ENCODE measurements at places on chromosomes 16 and 17. TPM values are rescaled to one million over a fixed set of nuclear protein-coding genes. Genes with fewer than 3 reads are reported as not detected.

- DNase-seq = no peak
Measured at GRCh38 chr17:81039096-81039495, 4.1 kb downstream of the BAIAP2 start.

SMTNL2 gene
- 21.0 TPM for total RNA-seq

DNA sequence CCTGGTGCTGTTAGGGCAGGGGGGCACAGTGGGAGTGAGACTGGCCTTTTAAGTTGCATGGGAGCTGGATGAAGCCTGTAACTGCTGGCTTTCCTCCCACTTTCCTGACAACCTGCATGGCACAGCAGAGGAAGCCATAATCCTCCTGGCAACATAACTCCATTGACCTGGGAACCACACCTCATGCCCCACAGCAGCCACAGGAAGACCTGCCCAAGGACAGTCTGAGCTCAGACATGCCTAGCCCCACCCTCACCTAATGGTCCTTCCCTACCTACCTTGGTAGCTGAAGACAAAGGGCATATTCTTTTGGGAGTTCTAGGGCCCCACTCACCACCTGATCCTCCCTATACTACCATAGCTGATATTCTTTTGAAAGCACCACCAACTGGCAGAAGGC lies 482.2 kb upstream of the TOM1L1 start:
- no peak for DNase-seq

DNA sequence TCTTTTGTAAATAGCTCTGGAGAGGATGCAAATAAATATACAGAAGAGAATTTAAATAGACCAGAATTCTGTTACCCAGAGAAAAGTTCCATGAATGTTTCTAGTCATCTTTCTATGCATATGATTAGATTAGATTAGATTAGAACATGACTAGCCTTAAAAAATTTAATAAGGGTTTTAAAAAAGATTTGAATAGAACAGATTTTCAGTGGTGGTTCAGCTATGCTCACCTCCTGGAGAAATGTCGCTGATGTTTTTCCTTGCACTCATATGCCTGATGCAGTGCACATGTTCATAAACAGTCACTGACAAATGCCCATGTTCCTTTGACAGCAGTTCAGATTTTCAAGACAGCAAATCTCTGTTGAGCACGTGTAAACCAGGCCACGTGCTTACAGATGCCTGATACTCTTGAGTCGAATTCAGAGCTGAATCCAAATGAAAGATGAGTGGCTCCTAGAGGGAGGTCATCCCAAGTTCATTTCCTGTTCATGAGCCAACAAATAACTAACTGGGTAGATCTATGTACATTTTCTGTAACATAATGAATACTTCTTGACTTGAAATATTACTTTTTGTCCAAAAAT lies 19.9 kb upstream of the RAB11FIP4 start:
- DNase-seq = no peak

- no peak for DNase-seq
Measured at GRCh38 chr17:70525961-70526360, 356.6 kb downstream of the KCNJ2 start.

- no peak for DNase-seq
Measured at GRCh38 chr17:42613699-42614295, 4.3 kb downstream of the TUBG1 start.

GRCh38 chr17:29049541-29050145 lies 6.7 kb downstream of the PIPOX start:
- no peak for DNase-seq
